ENCODE measurements at places on chromosomes 16 and 17.

DNA sequence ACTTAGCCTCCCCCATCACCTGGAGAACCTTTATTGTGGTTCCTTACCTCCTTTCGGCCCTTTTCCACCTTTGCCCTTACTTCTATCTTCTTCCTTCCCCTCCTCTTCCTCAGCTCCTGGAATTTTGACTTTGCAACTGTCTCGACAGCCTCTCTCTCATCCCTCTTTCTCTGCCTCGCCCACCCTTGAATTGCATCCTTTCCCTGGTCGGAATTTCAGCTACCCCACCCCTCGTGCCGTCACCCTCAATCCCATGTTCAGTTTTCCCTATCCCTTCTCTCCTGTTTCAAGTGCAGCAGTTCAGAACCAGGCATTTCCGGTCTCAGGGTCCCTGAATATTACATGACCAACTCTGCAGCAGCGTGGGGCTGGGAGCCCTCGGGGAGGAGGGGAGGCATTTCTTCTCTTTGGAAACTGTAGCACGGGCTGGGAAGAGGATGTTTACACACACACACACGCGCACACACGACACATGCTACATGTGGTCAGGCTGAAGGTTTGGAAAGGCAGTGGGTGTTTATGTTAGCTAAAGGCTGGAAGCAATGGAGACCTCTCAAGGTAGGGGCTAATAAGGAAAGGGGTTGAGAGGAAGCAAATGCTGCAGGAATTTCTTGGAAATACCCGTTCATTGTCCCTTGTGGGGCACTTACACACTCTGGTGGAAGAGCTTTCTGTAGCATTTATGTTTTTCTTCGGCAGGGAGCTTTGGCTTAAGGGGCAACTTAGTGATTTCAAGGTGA, 971 bp downstream of the MINK1 start:
- DNase-seq = no peak

- no peak for DNase-seq
Observed at GRCh38 chr17:72125742-72126141, 4.9 kb downstream of the SOX9 start.

DNA sequence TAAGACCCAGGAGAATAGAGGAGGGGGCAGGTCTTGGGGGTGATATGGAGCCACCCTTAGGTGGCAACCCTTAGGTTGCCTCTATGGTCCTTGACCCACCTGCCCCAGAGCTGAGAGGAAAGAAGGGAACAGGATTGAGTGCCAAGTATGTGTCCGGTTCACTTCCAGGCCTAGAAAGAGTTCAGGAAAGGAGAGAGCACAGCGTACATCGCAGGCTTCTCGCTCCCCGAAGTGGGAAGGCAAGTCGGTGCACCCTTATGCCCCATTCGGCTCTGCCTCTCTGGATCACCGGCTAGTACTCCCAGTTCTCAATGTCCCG, 631 bp downstream of the SP6 start:
- no peak for DNase-seq

GRCh38 chr17:27928587-27928986, 35.4 kb upstream of the LYRM9 start:
- DNase-seq = no peak

DNA sequence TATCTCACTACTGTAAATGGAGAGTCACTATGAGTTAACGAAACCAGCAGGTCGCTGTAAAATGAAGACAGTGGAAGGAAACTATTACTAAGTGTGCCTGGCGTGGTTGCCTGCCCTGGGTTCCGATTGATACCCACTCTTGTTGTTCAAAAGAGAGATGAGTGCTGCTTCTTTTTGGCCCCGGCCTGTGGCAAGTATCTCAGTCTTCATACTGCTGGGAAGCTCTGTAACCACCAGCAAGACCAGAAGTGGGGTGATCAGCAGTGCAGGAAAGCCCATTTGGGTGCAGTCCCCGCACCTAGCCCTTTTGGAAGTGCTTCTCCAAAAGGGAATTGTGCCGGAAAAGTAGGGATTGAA, 104.5 kb downstream of the SNX29 start:
- DNase-seq = no peak

DNA sequence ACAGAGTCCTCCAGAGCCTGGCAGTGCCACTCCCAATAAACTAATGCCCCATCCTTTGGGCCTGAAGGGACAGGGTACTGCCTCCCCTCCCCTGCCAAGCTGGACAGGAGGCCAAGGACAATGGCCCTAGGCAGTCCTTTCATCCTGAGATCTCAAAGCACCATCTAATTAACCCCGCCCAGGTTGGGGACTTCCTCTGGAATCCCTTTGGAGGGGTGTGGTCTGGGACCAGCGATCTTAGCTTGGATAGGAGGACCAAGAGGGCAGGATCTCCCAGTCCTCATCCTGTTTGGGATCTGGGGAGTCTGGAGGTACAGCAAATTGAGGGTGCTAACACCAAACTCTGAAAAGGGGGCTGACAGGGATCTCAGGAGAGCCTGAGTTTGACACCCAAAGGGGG, 18.2 kb upstream of the SP6 start:
- no peak for DNase-seq

DNA sequence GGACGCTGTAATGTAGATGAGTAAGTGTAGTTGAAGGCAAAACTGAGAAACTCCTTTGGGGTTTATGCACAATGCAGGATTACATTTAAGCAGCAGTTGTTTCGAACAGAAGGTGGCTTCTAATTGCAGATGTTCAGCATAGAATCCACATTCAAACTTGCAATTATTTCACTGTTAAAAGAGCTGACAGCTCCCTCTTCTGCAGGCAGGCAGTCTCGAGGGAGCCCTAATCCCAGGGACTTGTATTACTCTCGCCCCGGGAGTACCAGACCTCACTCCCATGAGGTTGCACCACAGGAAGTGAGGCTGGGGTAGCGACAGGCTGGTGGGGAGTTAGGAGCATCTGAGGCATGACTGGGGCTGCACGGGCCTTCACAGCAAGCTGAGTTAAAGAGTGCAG, 484.3 kb upstream of the EEF2KMT start:
- DNase-seq = no peak

DNA sequence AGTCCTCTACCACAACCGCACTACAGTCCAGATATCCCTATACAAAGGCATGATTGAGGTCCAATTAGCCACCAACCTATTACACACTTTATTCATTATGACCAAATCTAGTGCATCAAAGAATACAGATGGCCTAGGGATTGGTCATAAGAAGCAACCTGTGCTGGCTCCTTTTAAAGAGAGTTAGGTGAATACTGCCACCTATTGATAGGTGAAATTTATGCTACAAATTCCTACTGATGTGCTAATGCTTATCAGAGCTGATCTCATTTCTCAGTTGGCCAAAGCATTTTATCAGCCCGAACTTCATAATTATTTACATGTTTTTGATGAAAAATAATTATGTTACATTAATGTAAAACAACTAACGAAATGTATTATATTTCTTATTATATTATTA, 166.3 kb downstream of the ANKFN1 start:
- no peak for DNase-seq

- no peak for DNase-seq
Observed at GRCh38 chr17:82507631-82508175, 11.8 kb upstream of the FOXK2 start.

DNA sequence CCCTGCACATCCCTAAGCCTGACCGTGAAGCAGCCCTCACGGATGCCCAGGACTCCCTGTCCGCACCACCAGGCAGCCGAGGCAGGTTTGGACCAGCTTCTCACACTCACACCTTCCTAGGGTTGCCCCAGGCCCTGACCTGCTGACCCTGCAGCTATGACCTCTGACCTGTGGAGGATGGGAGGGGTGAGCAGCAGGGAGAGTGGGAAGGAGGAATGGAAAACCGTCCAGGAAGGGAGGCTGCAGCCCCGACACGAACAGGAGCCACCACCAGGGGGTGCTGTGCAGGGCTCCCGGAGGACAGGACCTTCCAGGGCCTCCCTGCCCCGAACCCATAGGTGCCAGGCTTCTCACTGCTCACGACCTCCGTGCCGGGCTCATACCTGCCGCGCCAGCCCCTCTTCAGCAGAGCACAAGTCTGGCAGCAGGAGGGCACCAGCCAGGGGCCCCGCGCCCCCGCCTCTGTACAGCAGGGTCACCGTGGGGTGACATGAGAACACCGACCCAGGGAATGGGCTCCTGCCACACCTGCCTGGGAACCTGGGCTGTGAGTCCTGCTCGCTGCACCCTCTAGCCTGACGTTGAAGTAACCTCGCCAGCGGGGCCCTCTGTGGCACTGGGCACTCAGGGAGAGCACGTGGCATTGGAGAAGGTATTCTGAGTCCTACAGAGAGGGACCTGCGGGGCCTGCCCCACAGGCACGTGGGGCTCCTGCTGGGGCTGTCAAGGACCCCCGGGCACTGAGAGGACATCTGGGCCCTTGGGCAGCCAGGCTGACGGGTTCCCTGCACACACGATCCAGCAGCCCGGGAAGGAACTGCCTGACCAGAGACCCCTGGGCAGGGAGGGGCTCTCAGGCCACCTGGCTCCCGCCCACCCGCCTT, 37.6 kb downstream of the CTU2 start:
- peak; percentile 65 for DNase-seq

DNA sequence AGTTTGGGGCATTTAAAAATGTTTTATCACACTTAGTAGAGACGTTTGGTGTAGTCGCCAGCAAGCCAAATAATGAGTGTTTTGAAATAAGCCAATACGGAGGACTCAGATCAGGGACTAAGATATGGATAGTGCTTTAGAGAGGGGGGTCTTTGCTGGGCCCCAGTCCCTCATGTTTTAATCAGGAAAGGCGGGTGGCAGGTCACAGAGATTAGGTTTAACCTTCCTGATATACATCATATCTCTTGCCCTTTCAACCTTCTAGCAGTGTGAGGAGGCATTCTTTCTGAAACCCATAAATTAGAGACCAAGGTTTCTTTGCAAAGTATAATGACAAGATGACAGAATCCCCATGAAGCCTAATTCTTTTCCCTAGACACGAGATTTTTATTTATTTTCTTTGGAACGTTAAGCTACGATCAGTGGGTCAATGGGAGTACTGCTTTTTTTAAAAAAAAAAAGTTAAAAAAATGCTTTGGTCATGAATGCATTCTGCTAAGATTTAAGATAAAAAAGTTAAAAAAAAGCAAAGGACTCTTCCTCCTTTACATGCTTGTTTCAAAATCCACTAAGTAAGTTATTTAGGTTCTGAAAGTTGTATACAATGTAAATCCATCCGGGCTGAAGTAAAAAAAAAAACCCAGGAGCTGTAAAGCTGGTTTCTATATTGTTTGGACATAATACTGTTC, 572.1 kb upstream of the SALL1 start:
- DNase-seq = no peak

DNA sequence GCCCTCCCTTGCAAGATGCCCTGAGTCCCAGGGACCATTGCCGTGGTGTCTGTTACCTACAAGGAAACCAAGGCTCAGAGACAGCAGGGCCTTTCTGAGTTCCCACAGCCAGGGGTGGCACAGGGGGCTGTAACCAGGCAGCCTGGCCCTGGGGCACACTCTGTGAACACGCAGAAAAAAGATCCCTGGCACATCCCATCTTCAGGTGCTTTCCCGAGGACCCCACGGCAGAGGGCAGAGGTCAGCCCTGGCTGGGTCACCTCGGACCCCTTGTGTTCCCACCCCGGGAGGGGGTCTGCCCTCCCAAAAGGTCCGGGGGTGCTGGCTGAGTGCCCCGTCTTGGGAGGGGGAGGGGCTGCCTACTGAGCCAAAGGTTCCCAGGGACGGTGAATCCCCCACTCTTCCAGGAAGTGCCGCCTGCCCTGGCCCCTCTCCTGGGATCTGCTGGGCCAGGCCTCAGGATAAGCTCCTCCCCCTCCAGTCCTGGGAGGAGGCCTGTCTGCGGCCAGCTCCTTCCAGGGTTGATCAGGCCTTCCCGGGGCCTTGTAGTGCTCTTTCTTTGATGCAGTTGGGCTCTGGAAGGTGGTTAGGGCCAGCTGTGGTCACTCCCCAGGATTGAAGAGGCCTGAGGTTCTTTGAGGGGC, 8.1 kb downstream of the GLIS2 start:
- DNase-seq = no peak

GRCh38 chr17:4837471-4838308, 4.5 kb downstream of the MINK1 start:
- DNase-seq = no peak

DNA sequence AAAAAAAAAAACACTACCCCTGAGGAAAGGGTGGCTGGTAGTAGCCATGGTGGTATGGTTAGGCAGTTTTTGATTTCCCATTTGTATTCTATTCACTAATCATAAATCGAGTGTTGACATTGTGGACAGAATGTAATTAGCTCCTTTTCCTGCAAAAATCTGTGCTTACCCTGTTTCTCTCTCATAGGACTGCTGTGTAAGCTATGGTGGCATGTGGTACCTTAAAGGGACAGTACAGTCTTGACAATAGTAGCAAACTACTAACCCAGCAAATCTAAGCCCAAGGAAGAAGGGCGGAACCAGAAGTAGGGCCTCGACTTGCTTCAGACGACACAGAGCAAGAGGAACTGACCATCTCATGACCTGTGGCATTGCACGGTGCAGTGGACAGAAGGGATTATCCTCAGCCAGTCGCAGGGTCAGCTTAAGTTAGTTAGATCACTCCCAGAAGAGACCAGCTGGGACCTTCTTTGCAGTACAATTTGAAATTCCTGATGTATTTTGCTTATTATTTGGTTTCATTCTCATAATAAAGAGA, 36.3 kb downstream of the POLR3E start:
- DNase-seq = no peak

GRCh38 chr16:68086336-68086841, 1.2 kb downstream of the NFATC3 start:
- DNase-seq = no peak

GRCh38 chr16:58338205-58338604, 43.4 kb upstream of the PRSS54 start:
- no peak for DNase-seq

DNA sequence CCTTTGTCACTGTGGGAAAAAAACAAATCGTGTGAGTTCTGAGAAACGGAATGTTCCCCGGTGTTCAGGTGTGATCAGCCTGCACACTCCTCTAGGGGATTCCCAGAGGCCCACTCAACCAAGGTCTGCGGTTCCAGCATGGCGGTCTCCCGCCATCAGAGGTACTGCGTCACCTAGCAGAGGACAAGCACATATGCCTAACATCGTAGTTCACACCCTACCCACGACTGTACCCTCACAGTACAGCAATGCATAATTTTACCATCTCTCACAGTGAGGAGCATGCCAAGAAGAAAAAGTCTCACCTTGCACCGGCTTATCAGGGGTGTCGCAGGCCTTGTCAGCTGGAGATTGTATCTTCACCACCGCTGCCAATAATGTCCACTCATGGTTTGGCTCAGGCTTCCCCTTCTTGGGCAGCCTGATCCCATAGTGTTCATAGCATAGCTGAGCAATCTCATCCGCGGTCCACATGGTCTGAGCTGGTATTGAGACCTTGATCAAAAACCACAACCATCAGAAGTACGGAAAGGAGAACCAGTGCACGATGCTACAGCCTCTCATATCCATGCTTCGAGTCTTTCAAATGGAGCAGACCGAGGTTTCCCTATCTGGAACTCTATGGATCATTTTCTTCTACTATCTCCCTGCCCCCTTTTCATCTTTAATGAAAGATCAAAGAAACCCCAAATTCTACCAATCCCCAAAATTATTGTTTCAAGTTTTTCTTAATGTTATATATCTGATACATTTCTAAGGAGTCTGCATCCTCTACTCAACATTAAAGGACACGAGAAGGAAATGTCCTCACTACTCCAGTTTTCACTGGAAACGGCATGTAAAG, 2.5 kb downstream of the ADAT1 start:
- DNase-seq = peak; percentile 24

- no peak for DNase-seq
Observed at GRCh38 chr17:20256144-20256543, 211.2 kb downstream of the LGALS9B start.

All from T follicular helper cell (primary cell).